ENCODE measurements at places on chromosomes 7 and 10.

DNA sequence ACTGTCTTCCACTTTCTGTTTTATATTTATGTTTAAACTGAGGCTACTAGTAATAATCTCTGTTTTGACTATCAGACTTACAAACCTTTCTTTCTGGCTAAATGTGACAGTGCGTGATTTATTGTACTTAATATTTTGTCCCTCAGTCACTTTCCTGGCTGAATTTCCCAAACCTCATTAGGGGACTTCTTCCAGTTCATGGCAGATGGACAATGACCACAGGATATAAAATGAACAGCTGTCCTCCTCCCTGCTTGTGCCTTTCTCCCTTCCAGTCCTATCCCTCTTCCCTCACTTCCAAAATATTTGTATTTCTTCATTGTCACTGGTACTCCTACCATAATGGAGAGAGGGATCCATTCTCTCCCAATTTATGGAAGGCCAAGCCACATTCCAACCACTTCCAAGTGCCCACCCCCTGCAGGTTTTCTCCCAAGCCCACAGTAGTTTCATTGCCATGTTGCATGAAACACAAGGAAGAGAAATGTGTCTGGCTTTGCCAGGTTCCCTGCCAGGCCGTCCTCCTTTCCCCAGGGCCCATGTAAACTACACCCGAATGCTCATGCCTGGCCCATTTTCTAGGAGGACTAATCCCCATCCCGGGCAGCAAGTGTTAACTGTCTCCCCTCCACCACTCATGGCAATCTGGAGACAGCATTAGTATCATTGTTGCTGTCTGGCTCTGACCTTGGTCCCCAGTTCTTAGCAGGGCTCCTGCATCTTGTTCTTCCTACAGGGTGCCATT is 269.5 kb upstream of the SLC26A5 start:
- no peak for DNase-seq

DNA sequence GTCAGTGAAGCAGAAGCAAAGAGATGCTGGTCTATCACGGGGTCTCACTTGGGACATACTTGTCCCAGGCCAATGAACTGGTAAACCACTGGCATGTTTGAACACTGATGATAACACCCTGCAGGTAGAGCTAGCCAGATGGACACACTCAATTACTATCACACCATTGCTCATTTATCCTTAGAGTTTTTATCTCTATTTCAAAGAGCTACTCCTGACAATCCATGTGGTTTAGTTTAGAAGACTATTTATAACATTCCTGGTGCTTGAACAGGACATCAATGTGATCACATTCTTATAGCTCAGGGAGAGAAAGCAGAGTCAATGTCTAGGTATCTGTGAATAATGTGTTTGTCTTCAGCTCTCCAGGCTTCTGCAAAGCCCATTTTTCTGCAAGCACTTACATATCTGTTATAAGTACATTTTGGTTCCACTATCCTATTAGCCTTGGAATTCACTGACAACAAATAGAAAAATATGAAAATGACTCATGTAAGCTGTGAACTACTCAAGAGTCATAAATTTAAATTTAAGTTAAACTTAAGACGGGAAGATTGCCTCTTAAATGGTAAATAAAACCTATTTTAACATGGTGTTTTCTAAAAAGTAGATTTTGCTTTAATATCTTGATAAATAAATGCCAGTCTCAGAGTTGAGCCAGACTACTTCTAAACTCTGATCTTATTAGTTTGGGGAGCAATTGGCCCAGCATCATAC is 106.7 kb upstream of the MBL2 start:
- DNase-seq, result peak; percentile 12

DNA sequence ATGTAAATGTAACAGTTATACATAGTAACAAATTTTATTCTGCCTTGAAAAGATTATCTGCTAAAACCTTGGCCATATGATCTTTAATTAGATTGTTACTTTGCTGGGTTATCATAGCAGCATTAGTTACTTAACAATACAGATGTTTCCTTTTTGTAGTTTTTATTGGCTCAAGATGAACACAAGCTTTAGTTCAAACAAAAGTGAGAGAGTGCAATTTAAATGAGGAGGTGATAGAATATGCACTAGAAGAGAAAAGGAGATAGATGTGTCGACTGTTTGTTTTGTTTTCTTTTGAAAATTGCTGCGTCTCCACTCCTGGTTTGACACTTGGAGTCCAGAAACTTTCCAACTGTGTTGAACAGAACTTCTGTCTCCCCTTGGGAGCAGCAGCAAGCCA is 91.4 kb upstream of the CAV2 start:
- no peak for DNase-seq

GRCh38 chr10:21626457-21627161 is 92.6 kb downstream of the MLLT10 start:
- peak; percentile 50 for DNase-seq

GRCh38 chr7:34222722-34223121 is 317.4 kb downstream of the BMPER start:
- DNase-seq, result no peak

- DNase-seq, result no peak
Observed at GRCh38 chr10:45425621-45426563, 51.9 kb downstream of the ALOX5 start.

DNA sequence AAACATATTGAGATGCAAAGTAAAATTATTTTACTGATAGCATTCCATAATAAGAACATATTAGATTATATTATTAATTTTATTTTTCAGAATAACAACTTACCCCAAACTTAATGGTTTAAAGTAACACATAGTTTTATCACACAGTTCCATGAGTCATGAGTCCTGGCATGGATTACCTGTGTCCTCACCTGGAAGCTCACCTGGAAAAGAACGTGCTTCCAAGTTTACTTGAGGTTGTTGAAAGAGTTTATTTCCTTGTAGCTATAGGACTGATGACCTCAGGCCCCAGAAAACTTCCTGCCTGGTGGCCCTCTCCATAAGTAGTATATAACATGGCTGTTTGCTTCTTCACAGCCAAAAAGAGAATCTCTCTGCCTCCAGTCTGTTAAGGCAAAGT is 254.6 kb downstream of the TFEC start:
- DNase-seq, result peak; percentile 8

- no peak for DNase-seq
Observed at GRCh38 chr7:133629701-133630100, 376.8 kb downstream of the EXOC4 start.

DNA sequence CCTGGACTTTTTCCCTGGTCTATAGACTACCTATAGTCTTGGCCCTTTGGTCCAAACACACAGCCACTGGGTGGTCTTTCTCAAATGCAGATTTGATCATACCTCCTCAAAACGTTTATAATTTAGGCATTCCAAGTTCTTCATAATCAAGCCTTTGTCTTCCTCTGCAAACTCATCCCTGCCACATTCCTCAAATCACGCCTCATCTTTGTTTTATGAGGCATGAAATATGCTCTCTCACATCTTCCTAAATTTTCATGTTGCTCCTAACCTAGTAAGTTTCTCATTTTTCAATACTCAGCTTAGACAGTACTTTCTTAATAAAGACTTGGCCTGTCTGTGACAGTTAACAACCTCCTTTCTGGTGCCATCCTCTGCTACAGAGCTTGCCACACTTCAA is 10.9 kb upstream of the HERC4 start:
- DNase-seq, result no peak

- DNase-seq, result no peak
Observed at GRCh38 chr7:28564755-28565374, 152.5 kb downstream of the CREB5 start.

DNA sequence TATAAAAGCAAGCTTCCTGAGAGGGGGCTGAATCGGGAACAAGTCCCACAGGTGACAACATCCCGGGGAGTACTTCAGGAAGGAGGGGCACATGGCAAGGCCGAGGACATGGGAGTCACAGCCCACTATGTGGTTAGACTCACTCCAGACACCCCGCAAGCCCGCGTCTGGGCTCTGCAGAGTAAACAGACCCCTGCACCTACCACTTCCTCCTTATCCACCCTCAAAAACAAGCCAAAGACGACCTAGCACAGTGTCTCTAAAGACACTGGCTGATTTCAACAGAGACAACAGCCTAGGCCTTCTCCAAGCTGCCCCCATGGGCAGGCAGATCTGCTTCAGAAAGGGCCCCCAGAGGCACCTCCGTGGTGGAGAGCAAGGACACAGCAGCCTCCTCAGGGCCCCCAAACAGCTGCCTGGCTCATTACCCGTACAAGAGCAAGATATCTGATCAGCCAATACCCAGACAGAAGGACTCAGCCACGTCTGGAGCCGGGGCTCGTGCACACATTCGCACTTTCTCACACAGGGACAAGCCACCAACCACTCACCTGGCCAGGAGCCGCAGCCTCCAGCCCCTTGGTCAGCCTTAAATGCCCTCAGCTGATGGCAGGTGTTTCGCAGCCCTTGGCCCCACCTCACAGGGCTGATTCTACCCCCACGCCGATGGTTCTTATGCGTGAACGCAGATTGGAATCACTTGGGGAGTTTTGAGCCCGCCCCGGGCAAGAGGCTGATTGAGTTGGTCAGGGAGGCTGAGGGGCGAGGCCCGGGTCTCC is 10.7 kb upstream of the KPNA7 start:
- DNase-seq, result no peak

DNA sequence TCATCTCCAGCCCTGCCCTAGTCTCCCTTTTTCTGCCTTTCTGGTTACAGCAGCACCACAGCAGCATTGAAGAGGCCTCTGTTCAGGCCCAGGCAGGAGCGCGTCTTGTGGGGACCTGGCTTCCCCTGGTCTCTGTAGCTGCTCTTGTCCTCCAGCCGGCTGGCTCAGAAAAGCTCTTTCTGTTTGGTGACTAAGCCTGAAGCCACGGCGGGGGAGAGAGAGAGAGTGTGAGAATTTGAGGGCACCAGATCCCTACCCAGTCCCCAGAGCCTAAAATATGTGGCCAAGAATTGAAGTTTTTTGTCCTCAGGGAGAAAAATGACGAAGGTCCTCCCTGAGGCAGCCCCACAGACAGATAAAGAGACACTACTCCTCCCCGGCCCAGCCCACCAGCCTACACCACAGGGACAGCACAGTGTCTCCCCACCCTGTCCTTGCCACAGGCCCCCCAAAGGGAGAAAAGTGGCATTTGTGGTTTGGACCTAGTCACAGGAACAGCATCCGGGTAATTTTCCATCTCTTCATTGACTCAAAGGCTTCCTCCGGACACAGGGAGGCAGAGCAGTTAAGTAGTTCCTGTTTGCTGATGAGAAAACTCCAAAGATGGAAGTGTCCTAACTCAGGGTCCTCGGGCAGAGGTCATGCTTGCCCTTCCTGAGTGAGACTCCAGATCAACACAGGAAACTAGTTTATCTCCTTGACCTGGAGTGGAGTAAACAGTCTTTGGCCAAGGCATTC is 13.3 kb upstream of the FAM180A start:
- no peak for DNase-seq

- DNase-seq, result no peak
Observed at GRCh38 chr7:53642361-53642760, 606.9 kb downstream of the POM121L12 start.

DNA sequence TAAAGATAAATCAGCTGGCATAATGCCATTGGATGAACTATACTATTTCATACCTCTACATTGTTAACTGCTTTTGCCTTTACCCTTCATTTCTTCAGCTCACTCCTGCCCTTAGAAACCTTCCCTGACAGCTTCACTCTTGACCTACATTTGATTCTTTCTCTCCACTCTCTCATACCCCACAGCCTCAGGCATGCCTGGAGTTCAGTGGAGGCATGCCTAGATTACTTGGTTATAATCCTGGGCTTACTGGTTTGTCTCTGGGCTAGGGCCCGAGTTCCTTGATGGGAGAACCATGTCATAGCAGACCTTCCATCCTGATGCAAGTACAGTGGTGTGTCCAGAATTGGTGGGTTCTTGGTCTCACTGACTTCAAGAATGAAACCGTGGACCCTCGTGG is 8.4 kb upstream of the CDHR3 start:
- DNase-seq, result no peak

GRCh38 chr7:49669285-49669684 is 104.2 kb upstream of the VWC2 start:
- DNase-seq, result no peak
